ENCODE measurements at places on chromosomes 5 and 9.
A peak's percentile ranks its signal among the peaks of the same experiment; 100 is the strongest.

DNA sequence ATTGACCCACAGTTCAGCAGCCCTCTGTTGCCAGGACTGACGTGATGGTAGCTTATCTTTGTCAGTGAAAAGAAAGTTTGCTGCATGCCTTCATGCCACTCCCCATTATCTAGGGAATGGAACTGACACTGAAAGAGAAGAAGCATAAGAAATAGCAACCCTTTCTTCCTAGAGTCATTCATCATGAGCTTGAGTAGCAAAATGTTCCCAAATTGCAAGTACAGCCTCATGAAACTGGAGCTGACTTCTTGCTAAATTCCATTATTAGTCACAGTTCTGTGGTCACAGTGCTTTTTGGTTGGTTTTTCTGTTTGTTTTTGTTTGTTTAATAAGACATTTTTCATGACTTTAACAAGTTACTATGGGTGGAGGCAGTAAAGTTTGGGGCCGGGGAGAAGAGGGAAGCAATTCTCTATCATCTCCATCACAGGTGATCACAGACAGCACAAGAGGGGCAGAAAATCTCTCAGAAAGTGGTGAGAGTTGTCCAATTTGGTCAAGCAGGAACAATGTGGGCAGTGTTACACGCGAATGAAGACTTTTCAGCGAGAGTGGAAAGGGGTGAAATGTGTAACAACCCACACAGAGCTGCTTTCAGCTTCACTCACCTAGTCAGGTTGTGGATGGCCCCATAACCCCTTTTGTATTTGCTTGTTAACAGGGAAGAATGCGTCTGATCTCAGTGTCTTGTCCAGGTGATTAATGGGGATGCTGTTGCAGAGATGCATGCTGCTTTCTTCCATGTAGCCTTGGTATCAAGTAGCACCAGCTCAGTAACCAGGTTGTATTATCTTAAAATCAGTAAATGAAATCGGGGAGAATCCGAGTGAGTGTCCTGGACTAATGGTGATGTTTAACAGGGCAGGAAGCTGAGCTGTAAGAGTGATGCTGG lies 440.4 kb downstream of the DMRT2 start:
- no peak for DNase-seq

DNA sequence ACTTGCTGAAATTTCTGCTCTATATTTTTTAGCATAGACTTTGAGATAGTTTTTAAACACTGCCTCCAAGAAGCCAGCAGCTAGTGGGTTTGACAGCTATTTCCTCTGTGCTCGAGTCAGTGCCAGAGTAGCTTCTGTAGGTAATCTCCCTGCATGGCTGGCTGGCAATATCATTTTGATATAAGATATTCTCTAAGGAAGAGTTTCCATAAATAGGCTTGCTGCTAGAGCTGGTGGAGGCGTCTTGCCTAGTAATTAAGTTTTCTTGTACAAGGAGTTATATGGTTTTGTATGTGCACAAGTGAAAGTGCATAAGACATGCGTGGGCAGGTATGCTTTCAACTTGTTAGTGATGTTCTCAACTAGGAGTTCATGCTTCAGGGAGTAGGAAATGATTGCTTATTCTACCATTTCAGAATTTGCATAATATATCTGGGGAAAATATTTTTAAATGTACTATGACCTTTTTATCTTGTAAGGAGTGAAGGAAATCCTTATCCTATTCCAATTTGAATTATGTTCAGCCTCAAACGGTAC lies 74.1 kb upstream of the CCL21 start:
- DNase-seq = no peak

DNA sequence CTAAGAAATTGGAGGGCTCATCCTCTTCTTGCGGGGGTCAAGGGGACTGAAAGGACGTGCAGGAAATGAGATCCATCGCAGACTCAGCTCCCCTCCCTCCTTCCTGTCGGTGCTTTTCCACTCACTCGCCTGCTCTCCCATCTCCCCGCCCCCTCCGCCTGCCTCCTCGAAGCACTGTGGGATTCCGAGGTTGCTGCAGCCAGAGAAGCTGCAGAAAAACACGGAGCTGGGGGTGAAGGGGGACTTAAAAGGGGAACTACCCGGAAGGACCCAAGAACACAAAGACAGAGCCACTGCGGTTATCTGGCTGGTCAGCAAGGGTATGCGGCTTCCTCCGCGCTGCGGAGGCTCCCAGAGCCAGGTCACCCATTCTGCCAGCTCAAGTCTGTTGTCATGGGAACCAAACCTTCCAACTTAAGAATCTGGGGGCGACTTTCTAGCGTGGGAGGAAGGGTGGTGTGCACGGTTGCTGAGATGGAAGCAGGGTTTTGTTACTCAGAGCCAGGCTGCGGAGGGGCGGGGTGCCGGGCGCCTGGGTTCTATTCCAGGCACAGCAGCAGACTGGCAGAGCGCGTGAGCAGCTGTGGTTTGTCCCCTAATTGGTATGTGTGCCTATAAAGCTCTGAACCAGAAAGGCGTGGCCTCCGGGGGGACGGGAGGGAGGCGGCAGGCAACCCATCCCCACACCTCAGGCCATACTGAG lies 24.9 kb downstream of the PCDHGC5 start:
- peak; percentile 2 for DNase-seq

DNA sequence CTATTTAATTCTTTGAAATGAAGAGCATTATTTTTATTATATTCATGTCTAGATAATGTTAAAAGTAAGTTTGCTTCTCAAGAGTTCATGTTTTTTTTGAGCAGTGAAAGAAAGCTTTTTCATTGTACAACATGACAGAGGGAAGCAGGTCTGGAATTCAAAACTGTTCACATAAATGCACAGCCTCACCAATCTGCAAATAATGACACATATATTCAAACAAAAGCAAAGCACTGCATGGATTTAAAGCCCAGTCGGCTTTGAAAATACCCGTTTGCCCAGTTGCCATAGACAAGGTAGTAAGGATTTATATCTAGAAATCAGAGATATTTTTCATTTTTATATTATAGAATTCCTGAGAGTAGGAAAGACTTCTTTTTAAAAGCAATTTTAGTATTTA lies 201.8 kb downstream of the CD180 start:
- no peak for DNase-seq

GRCh38 chr9:114382699-114383520 lies 4.9 kb downstream of the AKNA start:
- no peak for DNase-seq

GRCh38 chr5:75672616-75673015 lies 44.6 kb downstream of the POC5 start:
- DNase-seq = no peak

DNA sequence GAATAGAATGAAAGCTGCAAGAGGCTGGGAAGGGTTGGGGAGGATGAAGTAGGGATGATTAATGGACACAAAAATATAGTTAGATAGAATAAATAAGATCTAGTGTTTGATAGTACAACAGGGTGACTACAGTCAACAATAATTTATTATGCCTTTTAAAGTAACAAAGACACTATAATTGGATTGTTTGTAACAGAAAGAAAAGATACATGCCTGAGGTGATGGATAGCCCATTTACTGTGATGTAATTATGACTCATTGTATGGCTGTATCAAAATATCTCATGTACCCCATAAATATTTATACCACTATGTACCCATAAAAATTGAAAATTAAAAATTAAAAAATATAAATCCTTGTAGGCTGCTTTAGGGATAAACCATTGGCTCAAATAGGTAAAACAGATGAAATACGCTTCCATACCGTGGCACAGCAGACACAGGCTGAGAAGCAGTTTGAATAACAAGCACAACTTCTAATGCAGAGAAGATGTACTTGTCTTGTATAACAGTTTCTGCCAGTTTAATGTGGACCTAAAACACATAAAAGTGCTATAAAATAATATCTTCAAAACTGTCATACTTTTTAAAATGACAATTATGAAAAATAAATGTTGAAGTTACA lies 34.9 kb downstream of the APBA1 start:
- DNase-seq = no peak

DNA sequence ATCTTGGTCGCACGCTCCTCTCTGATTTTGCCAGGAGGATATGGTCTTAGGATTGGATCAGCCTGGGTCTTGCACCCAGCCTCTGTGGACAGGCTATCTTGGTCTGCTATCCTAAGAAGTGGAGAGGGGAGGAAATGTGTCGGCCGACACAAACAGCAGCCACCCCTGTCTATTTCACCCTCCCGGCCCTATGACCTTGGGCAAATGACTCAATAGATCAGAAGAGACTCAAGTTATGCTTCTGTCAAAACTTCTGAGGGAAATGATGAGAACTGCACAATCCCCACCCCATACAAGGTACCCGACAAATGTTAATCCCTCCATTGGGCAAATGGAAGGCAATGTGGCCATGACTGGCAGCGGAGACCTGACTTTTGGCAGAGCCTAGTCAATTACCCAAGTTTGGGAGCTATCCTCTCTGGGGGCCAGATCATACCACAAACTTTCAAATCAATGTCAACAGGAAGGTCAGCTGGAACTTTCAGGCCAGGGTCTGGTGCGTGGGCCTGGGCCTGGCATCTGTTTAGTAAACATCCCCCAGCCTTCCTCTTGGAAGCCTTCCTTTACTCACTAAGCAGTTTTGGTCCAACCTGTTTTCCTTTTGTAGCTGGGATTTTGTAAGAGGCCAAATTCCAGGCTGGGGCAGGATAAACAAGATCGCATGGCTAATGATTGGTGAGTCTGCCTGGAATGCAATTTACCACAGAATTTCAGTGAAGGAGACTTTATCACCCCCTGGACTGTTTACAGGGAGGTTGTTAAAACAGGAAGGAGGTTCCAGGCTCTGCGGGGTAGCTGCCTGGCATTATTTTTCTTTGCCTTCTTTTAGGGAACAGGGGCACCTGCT lies 64.2 kb upstream of the CPEB4 start:
- DNase-seq = no peak

DNA sequence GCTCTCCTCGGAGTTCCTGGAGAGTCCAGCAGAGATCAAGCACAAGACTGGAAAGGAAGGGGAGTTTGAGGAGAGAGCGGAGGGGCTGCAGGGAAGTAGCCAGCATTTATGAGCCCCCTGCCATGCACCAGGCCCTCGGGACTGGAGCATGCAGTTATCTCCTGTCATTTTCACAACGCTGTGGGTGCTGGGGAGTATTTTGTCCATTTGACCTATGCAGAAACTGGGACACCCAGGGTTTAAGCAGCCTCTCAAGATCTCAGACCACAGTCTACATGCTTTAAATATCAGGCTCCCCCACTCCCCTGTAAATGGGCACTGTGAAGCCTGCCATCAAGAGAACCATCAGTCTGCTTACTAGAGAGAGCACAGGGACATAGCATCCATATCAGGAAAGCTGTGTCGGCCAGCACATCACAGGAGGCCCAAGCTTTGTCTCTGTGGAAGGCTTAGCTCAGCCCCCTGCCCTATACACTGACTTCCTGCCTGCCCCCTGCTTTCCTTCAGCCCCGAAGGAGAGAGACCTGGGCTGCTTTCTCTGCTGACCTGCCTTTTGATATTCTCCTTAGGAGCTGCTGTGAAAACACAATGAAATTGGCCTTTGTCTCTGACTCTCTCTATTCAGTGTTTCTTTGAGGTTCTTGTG lies 7.3 kb downstream of the FOXI1 start:
- no peak for DNase-seq
